ENCODE measurements at places on chromosomes 11 and 22.

DNA sequence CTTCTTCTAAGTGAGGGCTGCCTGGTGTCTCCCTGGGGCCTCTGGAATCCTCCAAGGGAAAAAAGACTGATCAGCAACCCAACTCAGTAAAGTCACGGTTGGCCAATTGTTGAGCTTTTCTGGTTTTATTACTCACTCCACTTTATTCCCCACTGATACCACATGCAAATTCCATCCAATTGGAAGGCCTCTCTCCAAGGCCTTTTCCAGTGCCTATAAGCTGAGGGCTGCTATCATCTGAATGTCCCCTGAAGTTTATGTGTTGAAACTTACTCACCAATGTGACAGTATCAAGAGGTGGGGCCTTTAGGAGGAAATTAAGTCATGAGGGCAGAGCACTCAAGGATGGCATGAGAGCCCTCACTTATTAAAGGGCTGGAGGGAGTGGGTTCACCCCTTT is 463.3 kb downstream of the BUD13 start:
- no peak for DNase-seq

GRCh38 chr11:16440136-16440535 is 83.8 kb upstream of the SOX6 start:
- no peak for DNase-seq

DNA sequence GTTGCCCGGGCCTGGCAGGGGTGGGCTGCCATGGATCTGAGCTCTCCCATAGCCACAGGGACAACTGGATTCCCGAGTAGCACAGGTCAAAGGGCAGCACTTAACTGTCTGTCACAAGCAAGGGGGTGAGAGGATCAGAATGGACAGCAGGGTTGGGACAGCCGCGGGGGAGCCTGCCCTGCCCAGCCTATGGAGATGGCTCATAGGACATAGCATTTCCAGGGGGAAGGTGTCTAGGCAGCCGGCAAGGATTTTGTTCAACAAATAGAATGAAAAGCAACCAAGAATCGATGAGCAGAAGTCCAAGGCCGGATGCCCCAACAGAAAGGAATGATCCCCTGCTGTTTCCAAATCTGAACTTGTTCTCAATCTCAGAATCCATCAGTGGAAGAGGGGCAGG is 92.9 kb downstream of the RPS6KA4 start:
- no peak for DNase-seq

DNA sequence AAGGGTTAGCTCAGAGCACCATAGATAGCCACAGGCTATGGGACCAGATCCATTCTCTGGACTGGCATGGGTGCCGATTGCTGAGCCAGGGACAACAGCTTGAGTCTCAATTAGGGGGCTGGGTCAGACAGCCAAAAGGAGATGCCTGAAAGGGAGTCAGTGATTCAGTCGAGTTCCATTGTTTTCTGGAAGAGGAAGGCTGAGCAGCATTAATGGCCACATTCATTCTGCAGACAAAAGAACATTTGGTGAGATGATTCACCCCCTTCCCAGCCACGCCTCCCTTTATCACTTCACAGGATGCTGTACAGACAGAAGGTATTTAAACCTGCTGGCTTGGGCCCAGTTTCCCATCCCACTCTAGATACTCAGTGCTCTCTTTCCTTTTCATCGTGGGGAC is 131.9 kb downstream of the ADAMTS15 start:
- no peak for DNase-seq

- no peak for DNase-seq
These were observed 48.8 kb downstream of the ARHGAP32 start for GRCh38 chr11:129143335-129143734.

DNA sequence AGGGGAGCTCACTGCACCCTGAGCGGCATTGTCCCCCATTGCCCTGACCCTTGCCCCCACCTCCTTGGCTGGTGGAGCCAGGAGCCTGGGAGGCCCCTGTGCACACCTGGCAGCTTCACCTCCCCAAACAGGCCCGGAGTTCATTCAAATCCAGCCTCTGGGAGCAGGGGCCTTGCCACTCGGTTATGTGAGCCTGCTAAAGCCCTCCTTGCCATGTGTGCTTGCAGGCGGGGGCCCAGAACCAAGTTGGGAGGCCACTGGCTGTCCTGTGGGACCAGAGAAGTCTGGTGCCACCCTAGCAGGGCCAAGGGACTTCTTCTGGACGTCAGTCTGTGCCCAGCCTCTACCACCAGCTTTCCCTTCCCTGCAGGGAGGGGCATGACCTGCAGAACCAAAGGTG is 48.9 kb downstream of the NFAM1 start:
- no peak for DNase-seq

DNA sequence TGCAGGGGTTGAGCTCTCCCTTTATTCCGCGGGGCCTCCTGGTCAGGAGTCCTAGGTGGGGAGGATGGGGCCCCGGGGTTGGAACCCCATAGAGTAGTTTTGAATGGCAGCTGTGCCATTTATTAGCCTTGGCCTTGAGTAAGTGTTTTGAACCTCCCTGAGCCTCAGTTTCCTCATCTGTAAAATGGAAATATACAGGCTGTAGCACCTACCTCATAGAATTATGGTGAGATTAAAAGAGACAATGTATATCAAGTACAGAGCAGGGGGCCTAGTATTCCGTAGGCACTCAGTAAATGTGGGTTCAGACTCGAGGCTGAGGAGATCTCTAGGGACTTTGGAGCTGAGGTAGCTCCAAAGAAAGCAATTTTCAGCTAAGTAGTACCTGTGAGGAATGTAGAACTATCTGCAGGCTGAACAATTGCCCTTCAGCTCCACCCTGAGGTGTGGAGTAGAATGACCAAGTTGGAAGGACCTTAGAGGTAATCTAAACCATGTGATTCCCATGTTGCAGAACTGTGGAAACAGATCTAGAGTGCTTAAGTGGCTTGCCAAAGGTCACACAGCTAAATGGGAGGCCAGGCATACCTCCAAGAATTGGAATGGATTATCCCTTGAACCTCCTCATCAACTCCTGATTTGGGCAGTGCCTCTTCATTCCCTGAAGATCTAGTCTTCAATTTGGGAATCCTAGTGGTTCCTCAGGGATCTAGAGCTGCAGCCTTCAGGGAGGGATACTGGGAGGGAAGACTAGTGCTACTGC is 682 bp downstream of the PGAP2 start:
- DNase-seq = no peak

- no peak for DNase-seq
These were observed 382.1 kb downstream of the MN1 start for GRCh38 chr22:27419473-27419872.

GRCh38 chr11:468036-468435 is 18.0 kb downstream of the PTDSS2 start:
- no peak for DNase-seq

DNA sequence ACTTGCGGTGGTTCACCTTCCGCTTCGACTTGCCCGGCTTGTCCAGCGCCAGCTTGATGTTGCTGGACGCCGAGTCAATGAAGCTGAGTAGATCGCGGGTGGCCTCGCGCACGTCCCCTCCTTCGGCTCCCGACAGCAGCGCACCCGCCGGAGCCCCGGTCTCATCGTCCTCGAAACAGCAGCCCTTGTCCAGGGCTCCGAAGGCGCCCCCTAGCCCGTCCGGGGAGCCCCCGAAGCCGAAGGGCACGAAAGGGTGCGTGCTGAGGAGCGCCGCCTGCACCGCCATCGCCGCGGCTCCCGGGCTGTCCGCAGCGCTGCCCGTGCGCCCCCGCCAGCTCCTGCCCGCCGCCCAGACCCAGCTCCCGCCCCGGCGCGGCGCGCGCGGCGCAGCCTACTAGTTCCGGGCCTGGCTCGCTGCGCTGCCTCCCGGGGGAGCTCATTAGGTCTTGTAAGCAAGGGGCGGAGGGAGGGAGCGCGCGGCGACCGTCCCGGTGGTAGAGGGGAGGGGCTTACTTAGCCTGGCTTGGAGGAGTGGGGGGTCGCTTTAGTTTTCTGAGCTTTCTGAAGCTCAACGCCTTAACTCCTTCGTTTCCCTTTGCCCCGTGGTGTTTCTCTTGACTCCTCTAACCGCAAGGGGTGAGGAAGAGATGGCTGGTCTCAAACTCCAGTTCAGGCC is at the start of gene FAM181B:
Gene FAM181B (minus strand): TSS at position 421 of the 676 bp plus-strand sequence. CDS start 135 bp downstream, at position 286.
- peak; percentile 33 for DNase-seq

DNA sequence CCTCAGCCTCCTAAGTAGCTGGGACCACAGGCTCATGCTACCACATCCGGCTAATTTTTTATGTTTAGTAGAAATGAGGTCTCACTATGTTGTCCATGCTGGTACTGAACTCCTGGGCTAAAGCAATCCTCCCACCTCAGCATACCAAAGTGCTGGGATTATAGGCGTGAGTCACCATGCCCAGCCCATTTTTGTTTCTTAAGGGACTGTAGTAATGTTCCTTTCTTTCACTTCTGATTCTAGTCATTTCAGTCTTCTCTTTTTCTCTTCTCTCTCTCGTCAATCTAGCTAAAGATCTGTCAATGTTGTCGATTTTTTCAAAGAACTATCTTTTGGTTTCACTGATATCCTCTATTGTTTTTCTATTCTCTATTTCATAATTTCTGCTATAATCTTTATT is 111.0 kb upstream of the APOA1 start:
- DNase-seq = no peak

- DNase-seq = no peak
These were observed 4.0 kb downstream of the SLCO2B1 start for GRCh38 chr11:75154646-75155569.

GRCh38 chr11:9569588-9570164 is 3.8 kb upstream of the WEE1 start:
- DNase-seq = no peak

DNA sequence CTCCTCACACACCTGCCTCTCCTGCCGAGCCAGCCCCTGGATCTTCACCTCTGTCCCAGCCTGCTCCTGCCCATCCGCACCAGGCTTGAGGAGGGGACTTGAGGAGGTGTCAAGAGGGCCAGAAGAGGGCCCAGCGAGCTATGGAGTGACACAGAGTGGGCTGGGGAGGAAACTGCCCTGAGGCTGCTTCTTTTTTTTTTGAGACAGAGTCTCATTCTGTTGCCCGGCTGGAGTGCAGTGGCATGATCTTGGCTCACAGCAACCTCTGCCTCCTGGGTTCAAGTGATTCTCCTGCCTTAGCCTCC is 21.9 kb upstream of the CDON start:
- no peak for DNase-seq

DNA sequence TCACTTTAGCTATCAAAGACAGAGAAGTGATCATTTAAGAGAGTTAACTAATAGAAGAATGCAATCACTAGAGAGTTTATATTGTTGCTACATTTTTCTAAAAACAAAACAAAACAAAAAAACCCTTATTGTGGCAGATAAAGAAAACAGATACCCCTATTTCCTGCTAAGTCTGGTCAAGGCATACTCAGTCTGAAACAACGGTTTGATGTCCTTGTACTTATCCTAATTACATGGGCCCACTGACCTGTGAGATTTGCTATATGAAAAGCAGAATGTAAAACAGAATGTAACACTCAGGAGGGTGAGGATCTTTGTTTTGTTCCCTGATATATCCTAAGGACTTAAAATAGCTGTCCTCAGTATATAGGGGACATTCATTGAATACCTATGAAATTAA is 24.6 kb downstream of the MAML2 start:
- DNase-seq = no peak

- no peak for DNase-seq
These were observed 8.9 kb downstream of the ABTB2 start for GRCh38 chr11:34348919-34349318.

DNA sequence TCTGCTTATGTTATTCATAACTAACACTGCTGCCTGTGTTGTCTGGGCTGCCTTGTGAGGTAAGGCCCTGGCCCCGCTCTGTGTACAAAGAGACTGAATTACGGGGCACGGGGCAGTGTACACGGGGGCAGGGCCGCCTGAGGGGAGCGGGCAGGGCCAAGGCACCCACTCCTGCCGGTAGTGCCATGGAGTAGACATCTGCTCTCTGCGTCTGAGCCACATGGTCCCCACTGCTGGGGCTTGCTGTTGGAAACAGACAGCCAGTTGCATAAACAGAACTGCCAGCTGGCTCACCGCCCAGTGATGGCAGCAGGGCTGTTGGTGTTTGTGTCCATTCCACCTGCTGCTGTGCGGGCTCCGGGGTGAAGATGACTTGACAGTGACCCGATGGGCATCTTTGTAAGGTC is 19.8 kb downstream of the FAM118A start:
- DNase-seq = no peak

DNA sequence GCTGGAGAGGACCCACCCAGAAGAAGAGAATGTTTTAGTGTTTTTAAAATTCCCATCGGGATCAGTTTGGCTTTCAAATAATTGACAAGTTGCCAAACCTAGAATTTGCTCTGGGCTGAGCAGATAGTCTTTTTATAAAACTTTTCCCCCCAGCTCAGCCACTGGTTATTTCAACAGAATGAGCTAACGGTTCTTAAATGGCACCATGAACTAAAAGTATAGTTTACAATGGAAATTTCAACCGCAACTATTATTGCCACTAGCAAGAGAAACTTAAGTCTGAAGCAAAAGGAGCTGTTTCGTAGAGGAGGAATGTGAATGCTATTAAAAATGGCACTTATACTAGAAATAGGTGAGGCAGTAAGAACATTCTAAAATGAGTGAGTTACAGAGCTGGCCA is 3.4 kb downstream of the DKK3 start:
- no peak for DNase-seq

DNA sequence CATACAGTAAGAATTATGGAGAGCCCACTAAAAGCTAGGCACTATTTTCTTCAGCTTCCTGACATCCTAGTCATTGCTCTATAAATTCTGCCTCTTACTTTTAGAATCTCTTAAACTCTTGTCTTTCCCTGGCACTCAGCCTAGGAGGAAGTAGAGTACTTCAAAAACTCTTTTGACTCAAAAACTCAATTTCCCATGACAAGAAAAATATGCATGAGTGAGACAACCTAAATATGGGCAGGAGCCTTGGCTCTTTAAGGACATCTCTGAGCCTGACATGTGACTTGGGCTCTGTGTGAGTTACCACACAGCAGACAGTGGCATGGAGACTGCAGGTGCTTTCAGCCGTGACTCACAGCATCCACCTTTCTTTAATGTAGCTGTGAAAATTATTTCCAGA is 97.5 kb upstream of the CCDC179 start:
- no peak for DNase-seq

DNA sequence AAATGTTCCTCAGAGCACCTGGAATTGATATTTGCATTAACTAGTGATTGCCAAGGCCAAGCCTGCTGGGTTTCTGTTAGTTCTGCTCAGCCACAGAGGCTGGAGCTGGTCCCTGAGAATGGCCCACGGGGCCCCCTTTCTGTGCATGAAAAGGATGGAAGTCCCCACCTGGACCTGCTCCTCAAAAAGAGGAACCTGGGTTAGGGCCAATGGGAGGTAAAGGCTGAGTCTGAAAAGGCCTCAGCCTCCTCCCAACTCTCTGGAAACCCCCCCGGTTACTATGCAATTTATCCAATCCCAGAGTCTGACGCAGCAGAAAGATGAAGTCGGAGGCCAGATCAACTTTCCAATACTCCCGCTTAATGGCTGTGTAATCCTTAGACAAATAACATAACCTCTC is 6.8 kb upstream of the CREB3L1 start:
- no peak for DNase-seq

- no peak for DNase-seq
These were observed 99.0 kb downstream of the NECTIN1 start for GRCh38 chr11:119629834-119630624.

- no peak for DNase-seq
These were observed 6.4 kb upstream of the TBC1D10A start for GRCh38 chr22:30332994-30333706.

GRCh38 chr11:12449961-12450715 is 72.8 kb downstream of the PARVA start:
- DNase-seq = no peak

- DNase-seq = no peak
These were observed 1.6 kb upstream of the E2F8 start for GRCh38 chr11:19242179-19242932.
